NCI-H69 (cell line): ENCODE measurements at places on chromosomes 5 and 9.

- DNase-seq = no peak
Measured at GRCh38 chr9:1514776-1515363, 464.7 kb downstream of the DMRT2 start.

DNA sequence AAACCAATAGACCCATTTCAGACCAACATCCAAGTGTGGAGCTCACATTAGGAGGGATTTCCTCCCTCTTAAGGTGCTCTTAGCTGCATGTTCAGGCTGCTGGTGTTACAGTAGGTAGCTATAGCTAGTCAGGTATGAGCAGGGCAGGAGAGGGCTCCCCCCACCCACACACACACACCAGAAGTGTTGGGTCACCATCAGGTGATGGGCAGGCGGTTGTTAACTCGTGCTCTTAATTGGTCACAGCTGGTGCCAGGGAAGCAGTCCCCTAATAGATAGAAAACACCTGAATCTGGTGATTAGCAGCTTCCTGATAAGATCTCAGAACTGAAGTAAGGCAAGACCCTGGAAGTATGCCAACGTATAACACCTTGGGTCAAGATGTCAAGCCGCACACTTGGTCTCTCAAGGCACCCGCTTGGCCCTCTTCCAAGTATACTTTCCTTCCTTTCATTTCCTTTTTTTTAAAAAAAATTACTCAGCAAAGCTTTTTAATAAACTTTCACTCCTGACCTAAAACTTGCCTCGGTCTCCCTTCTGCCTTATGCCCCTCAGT lies 532.4 kb downstream of the DNAH5 start:
- DNase-seq = peak; percentile 56

- DNase-seq = peak; percentile 87
Measured at GRCh38 chr9:85741095-85741874, 469 bp downstream of the AGTPBP1 start.

- peak; percentile 16 for DNase-seq
Measured at GRCh38 chr9:134689321-134690181, 47.9 kb downstream of the COL5A1 start.

- DNase-seq = no peak
Measured at GRCh38 chr9:71608825-71609447, 159.4 kb downstream of the CEMIP2 start.

DNA sequence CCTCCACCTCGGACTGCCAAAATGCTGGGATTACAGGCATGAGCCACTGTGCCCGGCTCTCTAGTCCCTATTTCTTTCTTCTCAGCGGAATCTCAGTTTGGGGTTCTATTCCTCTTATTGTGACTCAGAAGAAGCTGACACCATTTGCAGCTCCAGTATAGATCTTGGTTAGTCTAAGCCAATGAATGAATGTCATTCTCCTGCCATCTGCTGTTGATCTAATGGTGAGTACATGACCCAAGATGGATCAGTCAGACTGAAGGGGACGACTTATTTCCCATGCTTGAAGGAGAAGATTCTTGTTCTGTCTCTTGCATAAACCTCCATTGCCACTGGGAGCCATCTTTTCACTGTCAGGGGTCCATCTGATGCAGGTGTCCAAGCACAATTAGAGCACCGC lies 76.0 kb upstream of the KLF9 start:
- no peak for DNase-seq

- DNase-seq = peak; percentile 67
Measured at GRCh38 chr5:110054240-110054639, 364.5 kb downstream of the MAN2A1 start.

DNA sequence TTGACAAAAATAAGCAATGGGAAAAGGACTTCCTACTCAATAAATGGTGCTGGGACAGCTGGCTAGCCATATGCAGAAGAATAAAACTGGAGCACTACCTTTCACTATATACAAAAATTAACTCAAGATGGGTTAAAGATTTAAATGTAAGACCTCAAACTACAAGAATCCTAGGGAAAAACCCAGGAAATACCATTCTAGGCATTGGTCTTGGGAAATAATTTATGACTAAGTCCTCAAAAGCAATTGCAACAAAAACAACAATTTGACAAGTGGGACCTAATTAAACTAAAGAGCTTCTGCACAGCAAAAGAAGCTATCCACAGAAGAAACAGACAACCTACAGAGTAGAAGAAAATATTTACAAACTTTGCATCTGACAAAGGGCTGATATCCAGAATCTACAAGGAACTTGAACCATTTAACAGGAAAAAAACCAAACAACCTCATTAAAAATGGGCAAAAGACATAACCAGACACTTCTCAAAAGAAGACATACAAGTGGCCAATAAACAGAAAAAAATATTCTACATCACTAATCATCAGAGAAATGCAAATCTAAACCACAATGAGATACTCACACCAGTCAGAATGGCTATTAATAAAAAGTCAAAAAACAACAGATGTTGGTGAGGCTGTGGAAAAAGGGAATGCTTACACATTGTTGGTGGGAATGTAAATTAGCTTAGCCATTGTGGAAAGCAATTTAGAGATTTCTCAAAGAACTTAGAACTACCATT lies 75.2 kb upstream of the CPEB4 start:
- no peak for DNase-seq

- peak; percentile 58 for DNase-seq
Measured at GRCh38 chr5:39376293-39376714, 12.0 kb upstream of the C9 start.

- peak; percentile 28 for DNase-seq
Measured at GRCh38 chr9:74478606-74479005, 18.5 kb upstream of the RORB start.

DNA sequence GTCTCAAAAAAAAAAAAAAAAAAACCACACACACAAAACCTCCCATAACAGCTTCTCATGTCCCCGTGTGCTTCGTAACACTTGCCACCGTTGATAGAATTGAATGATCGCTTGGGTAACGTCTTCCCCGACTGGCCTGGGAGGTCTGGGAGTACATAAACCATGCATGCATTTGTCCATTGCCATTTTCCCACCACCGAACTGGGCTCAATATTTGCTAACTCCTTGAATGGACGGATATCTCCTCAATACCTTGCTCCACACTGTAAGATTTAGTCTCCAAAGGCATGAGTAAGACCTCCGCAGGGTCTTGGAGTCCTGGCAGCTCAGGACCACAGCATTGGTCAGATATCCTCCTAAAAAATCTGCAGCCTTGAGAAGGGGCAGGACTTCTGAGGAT lies 3.2 kb upstream of the P4HA2 start:
- DNase-seq = no peak

DNA sequence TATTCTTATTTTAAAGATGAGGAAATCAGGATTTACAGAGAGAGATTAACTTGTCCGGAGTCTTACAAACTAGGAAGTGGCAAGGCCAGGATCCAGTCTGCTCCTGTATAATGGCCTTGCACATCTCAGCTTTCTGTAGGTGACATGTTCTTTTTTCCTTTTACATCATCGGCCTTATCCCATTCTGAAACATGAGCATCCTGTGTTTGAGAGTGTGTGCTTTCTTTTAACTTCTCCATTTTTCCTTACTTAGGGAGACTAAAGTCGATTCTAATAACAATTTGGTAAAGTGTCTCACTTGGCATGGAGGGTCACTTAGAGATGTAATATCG lies 214.6 kb downstream of the CD180 start:
- DNase-seq = no peak

GRCh38 chr5:62112689-62113228 lies 193.2 kb upstream of the KIF2A start:
- peak; percentile 73 for DNase-seq

GRCh38 chr9:130745829-130746228 lies 52.2 kb downstream of the EXOSC2 start:
- DNase-seq = peak; percentile 27

- DNase-seq = no peak
Measured at GRCh38 chr5:71829206-71829605, 110.1 kb downstream of the CARTPT start.

- no peak for DNase-seq
Measured at GRCh38 chr9:3756071-3756470, 230.3 kb upstream of the RFX3 start.

GRCh38 chr9:35566417-35566816 lies 38.6 kb upstream of the TESK1 start:
- DNase-seq = no peak

GRCh38 chr5:136295914-136296313 lies 69.4 kb downstream of the TRPC7 start:
- no peak for DNase-seq

- peak; percentile 92 for DNase-seq
Measured at GRCh38 chr9:135134268-135135022, 47.0 kb downstream of the OLFM1 start.

DNA sequence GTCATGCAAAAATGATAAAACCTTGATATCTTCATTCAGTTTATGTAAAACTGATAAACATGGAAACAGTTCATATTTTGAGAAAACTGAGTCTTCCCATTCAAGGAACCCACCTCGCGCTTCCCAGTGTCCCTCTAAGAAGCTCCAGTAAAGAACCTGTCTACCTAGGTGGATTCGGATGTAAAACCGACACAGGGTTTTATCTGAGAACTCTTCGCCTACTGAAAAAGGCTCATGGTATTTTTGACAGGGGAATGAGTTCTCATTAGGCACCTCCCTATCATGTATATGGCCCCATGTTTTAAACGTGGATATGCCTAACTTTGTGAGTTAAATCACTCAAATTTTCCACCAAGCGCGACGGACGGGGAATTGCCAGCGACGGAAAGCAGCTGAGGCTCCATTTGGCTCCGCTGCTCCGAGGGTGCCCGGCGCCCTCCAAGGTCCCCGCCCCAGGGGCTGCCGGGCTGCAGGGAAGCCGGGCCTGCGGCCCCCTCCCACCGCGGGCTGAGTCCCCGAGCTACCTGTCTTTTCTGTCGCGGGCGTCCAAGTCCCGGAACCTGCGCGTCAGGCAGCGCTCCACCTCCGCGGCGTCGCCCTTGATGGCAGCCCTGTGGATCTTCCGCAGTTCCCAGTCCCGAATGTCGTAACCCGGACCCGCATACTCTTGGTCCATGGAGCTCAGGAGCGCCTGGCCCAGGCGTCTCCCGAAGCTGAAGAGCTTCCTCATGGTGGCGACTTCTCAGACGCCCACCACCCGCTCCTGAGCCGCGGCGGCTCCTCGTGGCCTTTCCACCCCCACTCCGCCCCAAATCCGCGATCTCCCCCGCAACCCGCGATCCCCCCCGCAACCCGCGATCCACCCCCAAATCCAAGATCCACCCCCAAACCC lies 594 bp downstream of the ANKRD18A start:
- peak; percentile 71 for DNase-seq

- DNase-seq = no peak
Measured at GRCh38 chr9:81716409-81716808, 27.1 kb upstream of the TLE1 start.

- DNase-seq = no peak
Measured at GRCh38 chr5:155010881-155011280, 2.7 kb upstream of the KIF4B start.

GRCh38 chr5:74468421-74468820 lies 172.1 kb downstream of the ENC1 start:
- no peak for DNase-seq

- no peak for DNase-seq
Measured at GRCh38 chr5:170716396-170716795, 67.1 kb upstream of the GABRP start.

DNA sequence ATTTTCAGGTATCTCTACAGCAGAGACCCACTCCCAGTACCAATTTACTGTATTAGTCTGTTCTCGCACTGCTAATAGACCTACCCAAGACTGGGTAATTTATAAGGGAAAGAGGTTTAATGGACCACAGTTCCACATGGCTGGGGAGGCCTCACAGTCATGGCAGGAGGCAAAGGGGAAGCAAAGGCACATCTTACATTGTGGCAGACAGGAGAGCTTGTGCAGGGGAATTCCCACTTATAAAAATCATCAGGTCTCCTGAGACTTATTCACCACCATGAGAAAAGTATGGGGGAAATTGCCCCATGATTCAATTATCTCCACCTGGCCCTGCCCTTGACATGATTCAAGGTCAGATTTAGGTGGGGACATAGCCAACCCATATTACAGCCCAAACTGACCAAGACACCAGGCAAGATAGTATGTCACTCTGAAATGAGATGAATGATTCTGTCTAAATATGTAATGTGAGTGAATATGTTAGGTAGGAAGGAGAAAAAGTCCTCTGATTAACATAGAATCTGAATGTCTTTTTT lies 182.5 kb upstream of the CDH12 start:
- no peak for DNase-seq

- peak; percentile 60 for DNase-seq
Measured at GRCh38 chr5:176446884-176447590, 1.1 kb upstream of the FAF2 start.

DNA sequence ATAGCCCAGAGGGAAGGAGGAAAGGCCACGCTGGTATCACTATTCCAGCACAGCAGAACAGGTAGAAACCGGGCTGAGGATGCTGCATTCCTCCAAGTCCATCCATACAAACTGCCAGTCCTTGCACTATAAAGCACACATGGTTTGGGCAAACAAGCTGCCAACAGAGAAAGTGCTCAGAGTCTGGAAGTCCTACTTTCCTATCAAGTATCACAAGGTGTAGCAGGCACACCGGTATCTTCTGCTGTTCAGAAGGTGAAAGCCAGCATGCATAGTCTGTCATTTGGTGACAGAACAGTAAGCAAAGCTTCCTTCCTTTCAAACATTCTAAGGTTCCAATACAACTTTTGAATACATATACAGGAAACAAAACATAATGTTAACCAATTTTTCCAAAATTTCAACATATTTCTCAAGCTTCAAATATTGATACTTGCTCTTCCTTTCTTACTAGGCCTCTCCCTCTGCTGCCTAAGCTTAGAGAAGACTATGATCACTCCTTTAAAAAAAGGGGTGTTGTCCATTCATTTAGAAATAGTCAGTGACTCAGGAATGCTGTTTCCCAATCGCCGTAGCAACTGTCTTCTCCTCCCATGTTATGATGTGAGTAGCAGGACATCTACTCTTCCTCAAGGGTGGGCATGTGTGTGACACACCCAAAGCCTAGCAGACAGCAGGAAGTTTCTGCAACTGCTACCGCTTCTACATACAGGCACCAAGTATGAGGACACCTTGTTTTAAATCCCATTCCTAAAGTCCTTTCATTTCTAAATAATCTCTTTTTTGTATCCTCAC lies 14.7 kb downstream of the DIAPH1 start:
- peak; percentile 21 for DNase-seq

DNA sequence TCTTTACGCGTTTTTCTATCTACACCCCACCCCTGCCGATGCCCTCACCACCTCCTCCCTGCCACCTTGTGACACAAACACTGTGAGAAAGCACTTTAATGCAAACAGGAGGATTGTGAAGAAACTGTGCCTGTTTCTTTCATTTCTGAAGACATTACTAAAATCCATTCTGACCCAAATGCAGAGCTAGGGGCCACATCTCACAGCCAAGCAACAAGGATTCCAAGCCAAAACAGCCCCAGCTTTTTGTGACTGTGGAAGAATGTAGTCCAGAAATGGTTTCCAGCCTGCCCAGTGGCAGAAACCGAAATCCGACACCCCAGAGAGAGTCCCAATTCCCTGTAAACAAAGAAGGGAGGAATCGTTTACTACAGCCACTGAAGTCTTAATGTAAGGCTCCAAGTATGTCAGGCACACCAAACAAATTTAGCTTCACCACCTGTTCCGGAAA lies 190.9 kb downstream of the TTC39B start:
- peak; percentile 23 for DNase-seq

GRCh38 chr5:78467752-78468357 lies 107.4 kb downstream of the SCAMP1 start:
- DNase-seq = peak; percentile 61

GRCh38 chr5:36304095-36304805 lies 2.5 kb upstream of the RANBP3L start:
- DNase-seq = no peak
